ENCODE measurements at places on chromosomes 5 and 9. TPM values are rescaled to one million over a fixed set of nuclear protein-coding genes. Genes with fewer than 3 reads are reported as not detected.

DNA sequence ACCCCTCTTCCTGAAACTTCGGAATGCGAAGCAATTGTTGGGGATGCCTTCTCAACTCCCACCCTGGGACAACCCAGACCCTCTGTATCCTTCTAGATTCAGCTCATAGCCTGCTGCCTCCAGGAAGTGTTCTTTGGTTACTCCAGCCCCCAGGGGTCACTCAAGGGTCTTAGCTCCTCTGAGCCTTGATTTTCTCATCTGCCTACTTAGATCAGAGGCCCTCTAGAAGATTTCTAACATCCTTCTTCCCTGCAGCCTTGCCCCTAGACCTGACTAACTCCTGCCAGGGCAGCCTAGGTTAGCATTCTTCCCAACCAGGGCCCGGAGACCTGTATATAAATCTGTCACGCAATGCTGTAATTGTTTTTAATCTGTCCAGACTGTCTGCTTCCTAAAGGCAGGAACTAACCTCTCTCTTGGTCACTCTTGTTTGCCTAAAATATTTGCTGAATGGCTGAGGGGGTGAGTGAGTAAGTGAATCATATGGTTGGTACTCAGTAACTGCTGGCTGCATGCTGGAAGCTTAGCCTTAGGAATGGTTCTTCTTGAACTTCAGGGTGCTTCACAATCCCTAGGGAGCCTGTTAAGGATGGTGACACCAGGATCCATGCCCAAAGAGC, 8.2 kb downstream of the GALNT10 start:
- DNase-seq = no peak

Gene PCYOX1L
- polyA plus RNA-seq = 8.2 TPM

Gene CHMP5
- polyA plus RNA-seq = 68.9 TPM

DNA sequence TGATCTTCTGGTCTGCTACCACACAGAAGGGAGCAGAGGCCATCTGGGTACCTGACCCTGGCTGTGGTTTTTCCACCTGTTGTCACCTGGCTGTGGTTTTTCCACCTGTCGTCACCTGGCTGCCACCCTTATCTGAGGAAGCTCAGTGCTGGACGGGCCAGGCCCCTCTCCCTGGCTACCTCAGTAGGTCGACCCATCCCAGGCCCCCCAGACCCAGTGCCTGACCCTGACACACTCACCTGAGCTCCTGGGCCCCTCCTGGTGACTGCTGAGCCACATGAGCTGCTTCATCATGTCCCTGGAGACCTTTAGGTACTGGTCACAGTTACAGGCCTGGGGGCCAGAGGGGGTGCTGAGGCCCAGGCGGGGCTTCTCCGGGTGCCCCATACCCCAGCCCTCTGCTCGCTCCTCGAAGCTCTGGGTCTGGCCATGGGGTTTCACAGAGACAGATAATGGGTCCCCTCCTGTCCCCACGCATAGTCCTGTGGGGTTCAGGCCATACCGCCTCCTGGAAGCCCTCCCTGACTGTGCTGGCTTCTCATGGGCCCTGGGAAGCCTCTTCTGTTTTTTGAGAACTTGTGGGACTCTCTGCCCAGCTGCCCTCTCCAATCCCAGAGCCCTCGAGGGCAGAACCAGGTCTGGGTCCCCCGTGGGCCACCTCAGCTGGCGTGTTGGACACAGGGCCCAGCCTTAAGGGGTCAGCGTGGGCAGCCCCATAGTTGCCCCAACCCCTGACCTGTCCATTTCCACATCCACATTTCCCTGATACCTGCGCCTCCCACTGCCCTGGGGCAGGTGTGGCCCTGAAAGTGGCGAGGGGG, 7.5 kb upstream of the NRARP start:
- DNase-seq = no peak

- no peak for DNase-seq
Observed at GRCh38 chr5:91296674-91297143, 86.4 kb downstream of the ARRDC3 start.

Gene TYRP1
- polyA plus RNA-seq = 2.2 TPM

GRCh38 chr9:74795081-74795480, 92.6 kb downstream of the TRPM6 start:
- no peak for DNase-seq

Gene IL17B
- 297 TPM for polyA plus RNA-seq

DNA sequence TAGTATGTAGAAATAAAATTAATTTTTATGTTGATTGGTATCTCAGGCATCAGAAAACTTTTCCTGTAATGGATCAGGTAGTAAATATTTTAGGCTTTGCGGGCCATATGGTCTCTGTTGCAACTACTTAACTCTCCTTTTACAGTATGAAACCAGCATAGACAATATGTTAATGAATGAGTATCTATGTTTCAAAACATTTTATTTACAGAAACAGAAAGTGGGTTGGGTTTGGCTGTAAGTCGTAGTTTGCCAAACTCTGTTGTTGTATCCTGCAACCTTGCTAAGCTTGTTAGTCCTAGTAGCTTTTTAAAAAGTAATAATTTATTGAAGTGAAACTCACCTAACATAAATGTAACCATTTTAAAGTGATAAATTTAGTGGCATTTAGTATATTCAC, 132.1 kb downstream of the NR3C1 start:
- no peak for DNase-seq

DNA sequence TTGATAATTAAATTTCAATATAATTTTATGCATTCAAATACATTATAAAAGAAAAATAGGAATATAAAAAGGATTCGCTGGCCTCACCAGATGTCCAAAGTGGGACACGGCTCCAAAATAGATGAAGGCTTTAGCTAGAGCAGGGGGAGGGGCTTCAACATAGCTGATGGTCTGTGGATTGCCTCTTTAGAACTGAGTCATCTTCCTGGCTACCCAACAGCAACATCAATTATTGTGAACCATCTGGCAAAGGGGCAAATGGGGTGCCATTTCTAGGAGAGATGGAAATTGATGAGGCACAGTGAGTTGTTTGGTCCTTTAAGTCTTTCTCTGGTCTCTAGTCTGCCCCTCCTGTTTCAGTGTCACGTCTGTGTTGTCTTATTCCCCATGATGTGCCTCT, 44.2 kb upstream of the CD180 start:
- DNase-seq = no peak

- DNase-seq = no peak
Observed at GRCh38 chr5:93510626-93511380, 70.2 kb downstream of the NR2F1-AS1 start.

DNA sequence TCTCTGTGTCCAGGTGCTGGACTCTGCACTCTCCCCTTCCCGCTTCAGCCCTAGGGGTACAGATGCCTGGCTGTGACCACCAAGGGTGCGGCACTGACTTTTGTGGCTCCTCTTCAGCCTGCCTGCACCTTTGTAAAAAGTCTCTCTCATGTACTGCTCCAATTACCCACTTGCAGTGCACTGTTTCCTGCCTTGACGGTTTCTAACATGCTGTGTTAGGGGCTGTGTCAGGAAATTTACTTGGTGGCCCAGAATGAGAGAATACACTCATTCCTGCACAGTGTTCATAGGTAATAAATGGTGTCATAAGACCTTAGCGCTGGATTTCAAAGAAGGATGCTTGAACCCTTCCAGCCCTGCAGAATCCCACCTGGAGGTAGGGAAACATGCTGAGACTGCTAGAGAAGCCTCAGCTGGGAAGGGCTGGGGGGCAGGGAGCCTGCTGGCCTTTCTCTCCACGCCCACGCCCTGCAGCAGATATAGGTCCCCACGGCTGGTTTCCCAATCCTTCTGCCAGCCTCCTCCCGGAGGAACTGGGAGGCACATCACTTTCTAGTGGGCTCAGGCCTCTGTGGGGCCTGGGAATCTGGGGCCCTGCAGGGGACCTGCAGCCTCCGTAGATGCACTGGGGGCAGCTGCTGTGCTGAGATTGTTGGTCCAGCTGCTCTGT, 17.6 kb upstream of the HRH2 start:
- DNase-seq = no peak

GRCh38 chr9:35861161-35861897, 8.9 kb downstream of the OR13J1 start:
- DNase-seq = no peak

DNA sequence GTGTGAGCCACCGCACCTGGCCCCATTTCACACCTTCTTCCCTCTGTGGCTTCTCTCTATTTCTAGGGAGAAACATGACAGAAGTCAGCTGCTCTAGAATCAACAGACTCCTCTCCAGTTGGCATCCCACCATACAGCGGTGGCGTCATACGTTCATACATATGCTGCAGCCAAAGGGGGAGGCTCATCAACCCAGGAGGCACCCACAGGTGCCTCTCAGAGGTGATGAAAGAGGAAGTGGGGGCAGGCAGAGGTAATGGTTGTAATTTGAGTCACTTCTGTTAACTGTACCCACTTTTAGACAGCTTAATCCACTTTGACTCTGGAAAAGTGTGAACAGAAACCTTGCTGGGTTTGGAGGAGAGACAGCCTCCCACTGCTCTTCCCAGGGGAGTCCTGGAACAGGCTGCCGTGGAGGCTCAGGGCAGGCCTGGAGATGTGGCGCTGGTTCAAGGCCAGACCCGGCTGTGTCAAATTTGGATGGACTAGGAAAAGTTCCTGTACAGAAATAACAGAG, 47.3 kb upstream of the SUB1 start:
- DNase-seq = no peak

Gene TMEM141
- 35.7 TPM for polyA plus RNA-seq

- no peak for DNase-seq
Observed at GRCh38 chr5:57492632-57493031, 10.0 kb upstream of the ACTBL2 start.

Gene MVB12B
- polyA plus RNA-seq = 21.2 TPM

DNA sequence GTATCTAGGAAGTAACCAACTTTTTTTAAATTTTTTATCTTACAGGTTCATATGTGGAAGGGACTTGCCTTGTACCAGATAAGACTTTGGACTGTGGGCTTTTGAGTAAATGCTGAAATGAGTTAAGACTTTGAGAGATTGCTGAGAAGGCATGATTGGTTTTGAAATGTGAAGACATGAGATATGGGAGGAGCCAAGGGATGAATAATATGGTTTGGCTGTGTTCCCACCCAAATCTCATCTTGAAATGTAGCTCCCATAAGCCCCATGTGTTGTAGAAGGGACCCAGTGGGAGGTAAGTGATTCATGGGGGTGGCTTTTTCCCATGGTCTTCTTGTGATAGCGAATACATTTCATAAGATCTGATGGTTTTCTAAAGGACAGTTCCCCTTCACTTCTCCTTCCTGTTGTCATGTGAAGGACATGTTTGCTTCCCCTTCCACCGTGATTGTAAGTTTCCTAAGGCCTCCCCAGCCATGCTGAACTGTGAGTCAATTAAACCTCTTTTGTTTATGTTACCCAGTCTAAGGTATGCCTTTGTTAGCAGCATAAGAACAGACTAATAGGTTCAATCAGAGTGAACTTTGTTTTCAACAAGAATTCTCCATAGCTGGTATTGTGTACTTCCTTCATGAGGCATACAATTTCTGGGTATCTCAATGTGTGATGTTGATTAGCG, 535.6 kb upstream of the MEF2C start:
- DNase-seq = no peak

- no peak for DNase-seq
Observed at GRCh38 chr9:38765101-38765500, 45.2 kb upstream of the FAM240B start.

Gene LCN15
- polyA plus RNA-seq = 0.62 TPM

GRCh38 chr9:131559421-131560000, 14.2 kb downstream of the PRRT1B start:
- no peak for DNase-seq

DNA sequence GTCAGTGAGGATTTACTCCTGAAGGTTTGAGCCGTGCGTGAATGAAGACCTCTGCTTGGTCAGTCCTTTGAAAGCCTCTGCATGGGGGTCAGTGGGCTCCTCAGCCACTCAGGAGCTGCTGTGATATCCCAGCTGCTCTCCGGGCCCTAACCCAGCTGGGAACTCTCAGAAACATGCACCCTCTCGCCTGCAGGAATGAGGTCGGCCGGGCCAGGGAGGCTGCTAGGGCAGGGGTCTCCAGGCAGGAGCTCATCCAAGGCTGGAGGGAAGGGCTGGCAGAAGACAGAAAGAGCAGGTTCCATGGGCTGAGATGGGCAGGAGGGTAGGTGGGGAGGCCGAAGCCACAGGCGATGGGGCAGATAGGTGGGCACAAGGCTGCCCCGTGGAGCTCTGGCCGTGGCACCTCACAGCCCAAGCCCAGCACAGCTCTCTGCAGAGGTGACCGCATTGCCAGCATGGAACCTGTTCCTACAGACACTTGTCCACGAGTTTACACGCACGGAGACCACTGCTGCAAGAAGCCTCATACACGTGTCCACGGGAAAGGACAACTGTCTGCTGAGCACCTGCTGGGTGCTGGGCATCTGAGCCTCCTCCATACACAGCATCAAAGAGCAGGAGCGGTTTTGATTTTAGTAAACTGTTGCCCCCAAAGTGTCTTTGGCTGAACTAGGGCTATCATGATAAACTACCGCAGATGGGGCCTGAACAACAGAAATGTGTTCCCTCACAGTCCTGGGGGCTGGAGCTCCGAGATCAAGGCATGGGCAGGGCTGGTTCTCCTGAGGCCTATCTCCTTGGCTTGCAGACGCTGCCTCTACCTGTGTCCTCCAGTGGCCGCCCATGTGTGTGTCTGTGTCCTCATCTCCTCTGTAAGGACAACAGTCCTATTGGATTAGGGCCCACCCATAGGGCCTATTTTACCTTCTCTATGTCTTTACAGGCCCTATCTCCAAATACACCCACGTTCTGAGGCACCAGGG, 85.2 kb upstream of the ADAMTS2 start:
- no peak for DNase-seq

Gene ORM2
- polyA plus RNA-seq = 0.37 TPM

DNA sequence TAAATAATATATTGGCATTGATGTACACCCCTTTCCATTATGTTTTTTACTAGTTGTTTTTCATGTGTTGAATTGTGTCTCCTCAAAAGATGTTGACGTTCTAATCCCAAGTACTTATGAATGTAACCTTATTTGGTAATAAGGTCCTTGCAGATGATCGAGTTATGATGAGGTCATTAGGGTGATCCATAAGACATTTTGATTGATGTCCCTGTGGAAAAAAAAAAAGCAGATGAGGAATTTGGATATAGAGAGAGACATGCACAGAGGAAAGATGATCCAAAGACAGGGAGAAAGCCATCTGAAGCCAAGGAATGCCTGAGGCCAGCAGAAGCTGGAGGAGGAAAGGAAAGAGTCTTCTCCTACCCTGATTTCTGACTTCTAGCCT, 632.7 kb downstream of the TLR4 start:
- no peak for DNase-seq

All from hindlimb muscle (tissue), 1 donor.